ENCODE measurements at places on chromosomes 16 and 17.

DNA sequence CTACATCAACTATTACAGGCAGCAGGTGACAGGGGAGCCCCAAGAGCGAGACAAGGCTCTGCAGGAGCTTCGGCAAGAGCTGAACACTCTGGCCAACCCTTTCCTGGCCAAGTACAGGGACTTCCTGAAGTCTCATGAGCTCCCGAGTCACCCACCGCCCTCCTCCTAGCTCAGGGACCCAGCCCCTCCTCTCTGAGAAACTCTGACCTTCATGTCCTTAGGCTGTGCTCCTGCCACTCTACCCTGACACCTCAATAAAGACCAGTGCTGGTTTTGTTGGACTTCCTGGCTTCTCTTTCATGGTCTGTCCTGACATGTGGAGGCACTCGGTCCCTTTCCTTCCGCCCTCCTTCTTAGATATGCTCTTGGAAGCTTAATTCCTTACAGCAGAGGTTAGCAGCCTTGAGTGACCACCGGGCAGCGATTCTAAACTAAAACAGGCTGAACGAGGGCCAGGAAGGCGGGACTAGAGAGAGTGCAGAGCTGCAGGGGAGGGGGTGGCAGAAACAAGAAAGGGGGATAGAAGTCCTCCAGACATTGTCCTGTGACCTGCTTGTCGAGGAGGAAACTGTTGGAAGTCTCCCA is 915 bp downstream of the AHSP start:
- DNase-seq: peak; percentile 66

- no peak for DNase-seq
Measured at GRCh38 chr17:56929362-56929969, 15.6 kb upstream of the TRIM25 start.

- DNase-seq: no peak
Measured at GRCh38 chr17:49848019-49848473, at the start of gene TAC4. Gene TAC4 (minus strand): TSS chr17:49848069. CDS start chr17:49848017, 52 bp downstream.

DNA sequence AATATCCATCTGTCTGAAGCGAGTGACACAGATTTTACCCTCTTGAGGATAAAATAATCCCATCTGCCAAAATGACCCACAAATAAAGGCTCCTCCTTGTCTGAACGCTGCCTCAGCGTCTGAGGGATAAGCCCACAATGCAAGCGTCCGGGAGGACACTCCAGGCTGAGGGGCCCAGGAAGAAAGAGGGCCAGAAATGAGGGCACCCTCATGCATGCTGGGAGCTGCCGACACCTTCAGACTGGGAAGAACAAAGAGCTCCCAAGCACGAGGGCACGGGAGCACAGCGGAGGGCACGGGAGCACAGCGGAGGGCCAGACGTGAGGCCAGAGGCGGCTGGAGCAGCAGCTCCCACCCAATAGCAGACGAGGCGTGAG is 126.9 kb downstream of the ZNF778 start:
- peak; percentile 41 for DNase-seq

DNA sequence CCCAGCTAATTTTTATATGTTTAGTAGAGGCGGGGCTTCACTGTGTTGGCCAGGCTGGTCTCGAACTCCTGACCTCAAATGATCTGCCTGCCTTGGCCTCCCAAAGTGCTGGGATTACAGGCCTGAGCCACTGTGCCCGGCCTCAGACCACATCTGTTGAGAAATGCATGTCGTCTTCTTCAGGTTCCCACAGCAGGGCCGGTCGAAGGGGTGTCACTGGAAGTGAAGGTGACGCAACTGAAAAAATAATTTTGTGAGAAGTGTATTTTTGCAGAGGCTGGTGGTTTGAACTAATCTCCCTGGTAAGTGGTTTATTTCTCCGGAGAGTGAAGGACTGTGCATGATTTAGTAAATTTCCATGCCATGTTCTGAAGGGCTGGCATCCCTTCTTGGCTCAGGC is 33.4 kb upstream of the IL34 start:
- no peak for DNase-seq

- no peak for DNase-seq
Measured at GRCh38 chr17:65696739-65697394, 135.4 kb upstream of the AXIN2 start.
